Suppressor macrophage (primary cell): ENCODE measurements at places on chromosomes 7 and 10.

GRCh38 chr7:18760631-18761445 is 265.3 kb downstream of the HDAC9 start:
- no peak for DNase-seq

- peak; percentile 53 for DNase-seq
Observed at GRCh38 chr7:69430384-69431021, 167.8 kb upstream of the AUTS2 start.

DNA sequence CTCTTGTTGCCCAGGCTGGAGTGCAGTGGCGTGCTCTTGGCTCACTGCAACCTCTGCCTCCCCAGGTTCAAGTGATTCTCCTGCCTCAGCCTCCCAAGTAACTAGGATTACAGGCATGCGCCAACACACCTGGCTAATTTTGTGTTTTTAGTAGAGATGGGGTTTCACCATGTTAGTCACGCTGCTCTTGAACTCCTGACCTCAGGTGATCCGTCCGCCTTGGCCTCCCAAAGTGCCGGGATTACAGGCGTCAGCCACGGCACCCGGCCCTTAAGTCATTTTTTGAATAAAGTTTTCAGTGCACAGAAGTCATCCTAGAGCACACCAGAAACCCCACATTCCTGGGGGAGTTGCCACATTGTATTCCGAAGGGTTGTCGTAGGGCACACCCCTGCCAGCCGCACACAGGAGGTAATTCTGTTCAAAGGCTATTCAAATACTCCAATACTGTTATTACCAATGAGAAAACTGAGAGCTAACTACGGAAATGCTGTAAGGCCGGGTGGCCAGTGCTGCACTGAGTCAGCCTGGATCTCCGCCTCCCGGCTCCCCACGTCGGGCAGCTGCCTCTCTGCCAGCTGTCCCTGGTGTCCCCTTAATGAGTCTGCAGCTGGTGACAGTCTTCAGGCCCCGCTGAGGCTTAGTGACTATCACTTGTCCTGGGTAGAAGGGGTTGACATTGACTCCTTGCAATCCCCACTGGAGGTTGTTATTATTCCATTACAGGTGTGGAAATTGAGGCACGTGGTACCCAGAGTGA is 8.6 kb upstream of the RFC2 start:
- DNase-seq, result no peak

GRCh38 chr10:55043540-55043939 is 242.5 kb upstream of the PCDH15 start:
- no peak for DNase-seq

DNA sequence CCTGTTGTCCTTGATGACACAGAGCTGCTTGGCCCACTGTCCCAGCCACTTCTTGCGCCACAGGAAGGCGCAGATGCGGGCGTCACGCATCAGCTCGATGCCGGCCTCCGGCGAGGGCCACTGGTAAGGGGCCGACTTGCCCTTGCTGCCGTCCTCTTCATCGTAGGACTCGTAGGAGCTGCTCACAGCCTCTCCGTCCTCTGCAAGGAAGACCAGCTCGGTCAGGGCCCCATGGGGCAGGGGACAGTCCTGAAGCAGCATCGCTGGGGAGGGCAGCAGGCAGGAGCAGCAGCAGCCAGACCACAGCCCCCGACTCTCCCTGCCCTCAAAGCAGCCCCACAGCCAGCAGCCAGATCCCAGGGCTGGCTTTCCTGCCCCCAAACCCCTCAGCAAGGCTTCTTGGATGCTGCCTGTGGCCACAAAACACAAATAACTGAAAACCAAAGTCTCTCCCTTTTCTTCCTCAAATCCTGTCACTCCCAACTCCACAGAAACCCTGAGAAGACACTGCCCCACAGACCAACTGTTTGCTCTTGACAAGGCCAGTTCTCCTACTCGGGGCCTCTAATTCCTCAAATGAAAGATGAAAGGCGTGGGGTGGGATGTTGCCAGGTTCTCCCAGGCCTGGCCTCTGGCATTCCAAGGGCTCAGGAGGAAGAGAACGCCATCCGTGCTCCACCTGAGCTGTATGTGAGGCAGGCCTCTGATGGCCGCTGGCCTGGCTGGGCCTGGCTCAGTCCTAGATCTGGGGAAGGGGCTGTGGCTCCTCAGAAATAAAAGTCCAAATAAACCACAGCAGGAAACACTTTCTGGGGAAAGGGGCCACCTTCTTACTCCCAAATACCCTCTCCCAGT is 76.7 kb downstream of the VWA2 start:
- no peak for DNase-seq

- DNase-seq, result no peak
Observed at GRCh38 chr7:1703441-1703840, 33.4 kb downstream of the ELFN1 start.

GRCh38 chr10:88182601-88182930 is 319.1 kb downstream of the PTEN start:
- DNase-seq, result no peak

GRCh38 chr10:10865303-10865702 is 152.4 kb upstream of the CELF2 start:
- no peak for DNase-seq

DNA sequence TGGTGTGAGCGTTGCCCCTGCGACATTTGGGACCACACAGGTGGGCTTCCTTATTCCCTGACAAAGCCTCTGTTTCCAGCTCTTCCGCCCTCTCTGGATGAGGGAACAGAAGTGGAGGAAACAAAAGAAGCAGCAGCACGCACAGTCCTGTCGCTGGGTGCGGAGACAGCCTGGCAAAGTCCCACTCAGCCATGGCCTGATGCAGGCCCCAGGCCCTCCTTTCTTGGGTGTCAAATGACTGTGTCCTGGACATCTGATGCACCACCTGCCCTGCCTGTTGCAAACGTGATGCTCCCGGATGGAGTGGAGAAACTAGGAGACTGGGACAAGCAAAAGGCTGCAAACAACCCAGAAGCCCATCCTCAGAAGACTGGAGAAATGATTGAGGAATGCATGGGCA is 20.7 kb downstream of the ZMIZ2 start:
- no peak for DNase-seq
